Stimulated activated CD8-positive, alpha-beta memory T cell treated with anti-CD3 and anti-CD28 coated beads, Interleukin-7, amount 100 ng/mL, for 1 hour (primary cell): ENCODE measurements at places on chromosomes 1 and 21.

DNA sequence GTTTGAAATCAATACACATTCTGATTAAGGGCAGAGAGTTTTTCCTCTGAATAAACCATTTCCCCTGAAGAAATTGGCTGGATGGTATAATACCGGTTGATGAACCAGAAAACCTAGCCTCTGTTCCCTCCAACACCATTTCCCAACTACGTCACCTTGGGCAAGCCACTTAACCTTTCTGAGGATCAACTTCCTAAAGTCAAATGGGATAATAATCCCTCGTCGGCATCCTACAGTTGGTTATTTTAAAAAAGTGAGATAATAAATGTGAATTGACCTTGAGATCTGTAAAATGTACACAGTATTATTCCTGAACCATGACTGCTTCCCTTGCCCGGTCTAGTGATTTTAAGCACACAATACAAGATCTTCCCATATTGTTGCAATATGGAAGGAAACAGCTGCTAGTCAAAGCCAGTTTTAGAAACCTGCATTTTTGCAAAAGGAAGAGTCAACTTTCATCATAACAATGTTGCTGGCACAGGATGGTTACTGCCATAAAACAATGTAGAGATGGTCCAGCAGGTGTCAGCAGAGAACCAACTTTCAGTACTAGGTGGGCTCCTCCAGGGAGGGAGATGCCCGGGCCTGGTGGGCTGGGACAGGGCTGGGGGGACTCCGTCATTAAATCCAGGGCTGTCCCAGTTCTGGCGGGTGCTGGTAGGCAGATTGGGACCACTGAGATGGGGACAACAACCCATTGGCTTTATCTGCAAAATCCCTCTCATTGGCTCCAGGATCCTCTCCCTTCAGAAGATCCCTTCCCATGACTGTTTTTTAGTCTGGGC is 5.2 kb upstream of the HLX start:
- no peak for DNase-seq

- no peak for DNase-seq
Observed at GRCh38 chr1:51877434-51878307, 856 bp downstream of the NRDC start.

DNA sequence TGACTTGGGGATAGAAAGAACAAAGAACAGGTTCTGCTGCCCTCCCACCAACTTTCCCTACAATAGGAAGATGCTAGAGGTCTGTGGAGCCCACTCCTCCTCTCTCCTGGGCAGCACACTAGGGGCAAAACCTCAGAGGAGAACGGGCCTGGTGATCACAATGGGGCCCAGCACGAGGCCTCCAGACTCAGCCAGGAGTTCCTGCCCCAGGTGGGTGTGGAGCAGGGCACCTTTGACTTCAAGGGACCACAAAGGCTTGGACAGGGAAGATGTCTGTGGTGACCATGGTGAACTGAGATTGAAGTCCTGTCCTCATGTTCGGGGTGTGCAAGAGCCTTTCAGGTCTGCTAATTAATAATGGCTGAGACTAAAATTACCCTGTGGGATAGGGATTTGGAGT is 88.8 kb downstream of the LAMC2 start:
- no peak for DNase-seq

GRCh38 chr1:112982853-112983536 is 27.0 kb upstream of the SLC16A1 start:
- DNase-seq: no peak

DNA sequence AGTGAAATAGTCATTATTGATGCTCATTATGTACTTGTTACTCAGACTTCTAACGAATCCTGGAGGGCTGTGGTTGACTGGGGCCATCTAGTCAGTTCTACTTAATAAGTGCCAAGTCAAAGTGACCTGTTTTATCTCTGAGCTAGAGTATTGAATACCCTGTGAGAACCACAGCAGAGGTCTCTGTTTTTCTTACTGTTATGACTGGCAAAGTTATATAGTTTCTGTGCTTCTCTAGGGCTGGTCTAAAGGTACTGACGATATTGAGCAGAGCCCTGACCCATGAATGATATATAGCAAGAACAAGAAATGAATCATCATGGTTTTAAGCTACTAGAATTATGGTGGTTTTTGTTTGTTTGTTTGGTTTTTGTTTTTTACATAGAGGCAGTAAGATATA is 555.8 kb downstream of the PLA2G4A start:
- DNase-seq: no peak

DNA sequence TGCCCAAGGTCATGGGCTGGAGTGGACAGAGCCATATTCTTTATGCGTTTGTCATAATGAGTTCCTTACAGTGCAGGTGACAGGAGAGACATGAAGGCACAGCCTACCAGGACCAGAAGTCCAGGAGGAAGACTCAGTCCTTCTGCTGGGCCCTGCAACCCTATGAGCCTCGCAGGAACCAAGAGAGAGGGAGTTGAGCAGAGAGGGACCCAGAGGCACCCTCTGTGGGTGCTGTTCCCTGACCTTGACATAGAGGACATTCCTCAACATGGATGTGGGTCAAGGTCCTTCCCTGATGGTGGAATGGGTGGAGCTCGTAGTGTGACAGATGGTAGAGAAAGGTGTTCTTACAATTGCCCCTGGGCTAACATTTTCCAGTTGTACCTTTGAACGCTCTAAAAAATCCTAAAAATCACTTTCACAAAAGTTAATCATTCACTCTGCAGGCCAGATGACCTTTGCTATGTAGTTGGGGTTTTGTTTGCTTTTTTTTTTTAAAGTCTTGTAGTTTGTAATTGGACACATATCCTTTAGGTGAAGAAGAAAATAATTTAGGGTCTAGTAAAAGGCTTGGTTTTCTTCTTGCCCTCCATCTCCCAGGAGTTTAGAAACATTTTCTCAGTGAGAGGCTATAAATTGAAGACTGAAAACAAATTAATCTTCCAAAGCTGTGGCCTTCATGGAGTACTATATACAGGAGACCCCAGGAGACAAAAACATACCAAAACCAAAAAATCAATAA is 41.9 kb downstream of the MAB21L3 start:
- no peak for DNase-seq

DNA sequence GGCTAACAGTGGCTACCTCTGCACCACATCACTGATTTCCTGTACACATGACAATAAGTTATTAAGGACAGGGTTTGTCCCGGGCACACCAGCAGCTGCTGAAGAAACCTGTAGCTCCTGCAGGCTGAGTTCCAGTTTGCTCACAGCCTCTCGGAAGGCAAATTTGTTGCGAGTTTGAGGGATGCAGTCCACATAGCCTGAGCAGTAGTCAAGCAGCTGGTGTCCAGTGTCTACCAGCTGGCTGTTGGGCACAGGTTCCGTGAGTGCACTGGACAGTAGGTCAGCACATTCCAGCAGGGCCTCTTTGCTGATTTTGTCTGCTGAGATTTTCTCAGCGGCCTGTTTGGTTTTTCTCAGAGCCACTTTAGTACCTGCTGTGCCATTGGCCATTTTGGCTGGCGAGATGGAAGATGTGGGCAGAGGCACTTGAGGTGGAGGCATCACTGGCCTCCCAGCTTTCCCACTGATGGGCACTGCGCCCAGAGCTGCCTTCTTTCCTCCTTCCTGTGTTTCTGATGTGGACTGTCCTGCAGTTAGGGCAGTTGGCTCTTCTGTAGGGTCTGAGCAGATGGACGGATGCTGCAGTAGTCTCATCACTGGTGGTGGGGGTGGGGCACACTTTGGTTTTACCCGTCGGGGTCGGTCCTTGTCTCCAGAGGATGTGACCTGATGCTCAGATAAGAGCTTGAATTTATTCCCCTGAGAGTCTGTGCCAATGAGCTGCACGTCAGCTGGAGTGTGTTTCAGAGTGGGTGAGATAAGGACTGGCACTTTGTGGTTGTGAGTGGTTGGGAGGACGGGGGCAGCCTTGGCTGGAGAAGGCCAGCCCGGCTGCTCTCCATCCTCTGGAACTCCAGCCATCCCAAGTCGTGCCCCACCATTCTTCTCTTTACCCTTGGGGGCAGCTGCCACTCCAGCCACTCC is 26.1 kb downstream of the TOR3A start:
- DNase-seq: no peak

GRCh38 chr1:36154335-36154734 is 1.6 kb upstream of the MAP7D1 start:
- DNase-seq: no peak

DNA sequence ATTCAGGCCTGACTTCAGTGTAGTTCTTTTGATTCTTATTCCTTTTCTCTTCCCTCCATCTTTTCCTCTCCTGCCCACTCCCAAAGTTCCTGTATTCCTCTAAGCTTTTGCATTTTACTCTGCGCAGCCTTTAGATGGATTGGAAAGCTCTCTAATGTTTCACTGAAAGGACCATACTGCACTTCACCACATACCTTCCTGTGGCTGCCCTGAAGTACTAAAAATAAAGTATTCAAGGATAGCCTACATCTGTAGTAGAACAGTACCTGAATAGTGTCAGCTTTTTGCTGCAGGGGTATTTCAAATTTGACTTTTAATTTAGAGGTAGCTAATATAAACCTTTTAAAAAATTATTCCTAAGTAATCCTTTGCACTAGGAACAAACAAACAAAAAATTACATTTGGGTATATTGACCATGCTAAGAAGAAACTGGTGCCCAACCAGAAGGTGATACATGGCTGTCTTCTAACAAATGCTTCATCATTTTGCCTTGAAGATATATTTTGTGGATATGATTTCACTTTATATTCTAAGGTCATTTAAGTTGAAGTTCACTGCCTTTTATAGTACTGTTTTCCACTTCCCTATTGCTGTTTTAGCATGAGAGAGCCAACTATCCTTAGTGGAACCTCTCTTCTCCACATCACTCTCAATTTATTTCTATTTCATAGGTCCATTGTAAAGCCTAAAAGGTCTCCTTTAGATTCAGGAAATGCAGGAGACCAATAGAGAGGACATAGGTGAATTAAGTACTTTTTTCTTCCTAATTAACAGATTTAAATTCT is 22.8 kb downstream of the FAM20B start:
- no peak for DNase-seq

DNA sequence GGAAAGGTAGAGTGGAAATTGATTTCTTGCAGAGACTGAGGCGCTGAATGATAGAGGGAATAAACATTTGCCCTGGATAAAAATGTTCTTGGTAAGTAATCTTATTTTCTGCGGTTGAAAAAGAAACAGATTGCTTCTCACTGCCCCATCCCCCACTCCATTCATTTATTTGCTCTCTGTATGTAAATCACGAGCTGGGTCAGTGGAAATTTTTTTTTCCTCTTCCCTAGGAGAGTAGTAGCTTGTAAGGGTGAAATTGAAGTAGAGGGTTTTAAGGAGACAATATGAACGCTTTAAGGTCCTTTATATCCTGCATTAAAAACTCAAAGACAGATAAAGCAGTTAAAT is 1.4 kb upstream of the BRINP3 start:
- DNase-seq: no peak

DNA sequence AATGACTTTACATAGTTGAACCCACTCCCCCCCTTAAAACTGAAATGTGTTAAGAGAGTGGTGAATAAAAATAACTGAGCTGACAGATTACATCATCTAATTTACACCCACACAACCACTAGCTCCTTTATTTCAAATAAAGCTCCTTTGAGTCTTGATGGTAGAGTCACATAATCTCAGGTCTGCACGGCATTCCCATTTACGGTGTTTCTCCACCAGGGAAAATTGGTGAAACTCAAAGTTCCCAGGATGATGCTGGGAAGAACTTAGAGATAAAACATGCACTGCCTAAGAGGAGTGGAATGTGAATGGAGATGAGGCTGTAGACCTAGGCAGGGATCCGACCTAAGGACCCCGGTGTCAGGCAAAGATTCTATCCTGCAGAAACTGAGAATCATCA is 727.8 kb upstream of the ADAMTS5 start:
- no peak for DNase-seq

DNA sequence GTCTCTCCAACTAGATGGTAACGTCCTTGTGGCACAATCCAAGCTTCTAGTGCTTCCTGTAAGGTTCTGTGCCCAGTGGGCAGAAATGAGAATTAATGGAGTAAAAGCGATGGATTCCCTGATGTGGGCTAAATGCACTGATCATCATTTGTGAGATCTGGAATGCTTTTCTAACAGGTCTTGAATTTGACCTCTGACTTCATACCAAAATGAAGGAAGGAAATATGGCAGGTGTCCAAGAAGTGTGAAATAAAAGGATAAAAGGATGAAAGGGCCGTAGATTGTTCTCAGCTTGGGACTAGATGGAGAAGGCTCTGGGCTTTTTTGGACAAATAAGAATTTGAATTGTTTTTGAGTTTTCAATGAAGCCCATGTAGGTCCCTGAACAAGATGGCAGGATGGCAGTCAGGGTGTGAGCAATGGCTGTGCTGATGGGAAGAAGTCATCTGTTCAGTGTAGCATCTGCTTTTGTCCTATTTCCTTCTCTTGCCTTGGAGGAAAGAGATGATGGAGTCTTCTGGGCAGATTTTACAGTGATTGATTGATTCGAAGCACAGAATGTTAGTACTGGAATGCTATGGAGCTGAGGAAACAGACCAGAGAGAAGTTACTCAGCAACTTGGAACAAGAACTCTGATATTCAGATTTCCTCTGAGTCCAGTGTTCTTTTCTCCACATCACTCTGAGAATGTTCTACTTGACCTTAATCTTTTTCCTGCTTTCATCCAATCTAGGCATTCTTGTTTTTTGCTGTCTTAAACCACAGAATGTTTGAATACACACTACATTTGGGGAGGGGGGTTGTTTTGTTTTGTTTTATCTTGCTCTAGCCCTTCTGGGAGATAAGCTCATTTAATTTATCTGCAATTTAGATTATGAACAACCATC is 286.0 kb downstream of the HLX start:
- DNase-seq: no peak

- DNase-seq: no peak
Observed at GRCh38 chr1:19435181-19435580, 50.2 kb downstream of the CAPZB start.

DNA sequence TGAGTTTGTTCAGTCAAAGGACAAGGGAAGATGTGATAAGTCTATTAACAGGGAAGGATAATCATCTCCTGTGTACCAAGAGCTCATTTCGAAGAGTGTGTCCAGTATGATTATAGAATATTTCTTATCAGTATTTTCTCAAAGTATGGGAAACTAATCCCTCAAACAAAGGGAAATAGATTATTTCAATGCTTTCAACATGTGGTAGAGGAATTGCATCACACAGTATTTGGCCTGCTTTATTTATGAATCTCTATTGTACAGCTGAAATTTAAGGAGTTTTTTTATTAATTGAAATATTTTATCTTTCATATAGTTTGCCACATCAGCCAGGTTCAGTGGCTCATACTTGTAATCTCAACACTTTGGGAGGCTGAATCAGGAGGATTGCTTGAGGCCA is 151.0 kb downstream of the CLEC20A start:
- no peak for DNase-seq

- no peak for DNase-seq
Observed at GRCh38 chr1:165403835-165404482, 41.0 kb downstream of the RXRG start.

GRCh38 chr1:167294528-167294927 is 73.8 kb downstream of the POU2F1 start:
- DNase-seq: no peak

GRCh38 chr1:87904651-87905050 is 576.0 kb downstream of the LMO4 start:
- DNase-seq: no peak

GRCh38 chr21:38367646-38368045 is 110.9 kb downstream of the KCNJ15 start:
- no peak for DNase-seq
